Activated B cell treated with CpG ODN at 0.5 μM for 24 hours (primary cell): ENCODE measurements at places on chromosomes 3 and 15.

DNA sequence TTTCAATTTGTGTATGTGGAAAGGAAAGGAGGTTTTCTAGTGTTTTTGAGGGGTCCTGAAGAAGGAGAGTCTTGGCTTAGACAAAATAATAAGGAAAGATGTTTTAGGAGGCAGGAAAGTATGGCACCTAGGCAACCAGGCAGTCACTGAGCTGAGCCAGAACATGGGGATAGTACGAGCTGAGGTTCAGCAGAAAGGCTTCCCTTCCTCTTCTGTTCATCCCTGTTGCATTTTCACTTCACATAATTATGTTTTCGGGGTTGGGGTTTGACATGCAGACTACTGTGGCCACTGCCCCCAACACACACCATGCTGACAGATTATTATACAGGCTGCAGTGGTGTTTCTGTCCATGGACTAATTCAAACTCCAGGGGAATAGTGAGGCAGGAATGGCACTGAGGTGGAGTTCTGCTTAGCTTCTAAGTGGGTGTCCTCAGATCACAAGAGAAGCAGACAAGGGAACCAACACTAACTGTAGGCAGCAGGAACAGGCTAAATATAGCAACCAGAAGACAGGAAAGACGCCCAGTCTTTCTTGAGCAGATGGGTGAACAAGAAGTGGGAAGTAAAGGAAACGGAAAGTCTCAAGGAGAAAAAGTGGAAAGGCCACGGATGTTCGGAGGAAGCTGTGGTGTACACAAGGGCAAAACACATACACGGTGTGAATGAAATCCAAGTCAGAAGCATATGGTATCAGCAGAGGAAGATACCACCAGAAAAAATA, 305.8 kb downstream of the PLCL2 start:
- DNase-seq, result no peak

GRCh38 chr3:174216019-174216418, 643.1 kb upstream of the NAALADL2 start:
- no peak for DNase-seq

DNA sequence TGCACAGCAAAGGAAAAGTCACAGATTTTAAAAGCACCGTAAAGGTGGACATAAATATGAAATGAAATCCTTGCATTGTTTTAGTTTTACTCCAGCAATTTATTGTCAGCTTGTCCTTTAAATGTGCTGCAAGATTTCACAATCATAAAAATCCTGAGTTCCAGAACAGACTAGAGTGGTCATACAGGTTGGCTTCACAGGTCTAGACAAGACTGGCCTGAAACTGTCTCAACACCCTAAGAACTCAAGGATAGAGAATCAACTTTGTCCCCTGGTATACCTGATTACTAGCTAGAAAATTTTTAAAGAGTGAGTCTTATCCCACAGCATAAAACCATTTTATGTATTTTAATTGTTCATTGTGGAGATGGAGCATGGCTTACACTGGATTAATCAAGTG, 521.7 kb upstream of the MCTP2 start:
- no peak for DNase-seq

GRCh38 chr3:174303907-174304560, 555.1 kb upstream of the NAALADL2 start:
- DNase-seq, result no peak

DNA sequence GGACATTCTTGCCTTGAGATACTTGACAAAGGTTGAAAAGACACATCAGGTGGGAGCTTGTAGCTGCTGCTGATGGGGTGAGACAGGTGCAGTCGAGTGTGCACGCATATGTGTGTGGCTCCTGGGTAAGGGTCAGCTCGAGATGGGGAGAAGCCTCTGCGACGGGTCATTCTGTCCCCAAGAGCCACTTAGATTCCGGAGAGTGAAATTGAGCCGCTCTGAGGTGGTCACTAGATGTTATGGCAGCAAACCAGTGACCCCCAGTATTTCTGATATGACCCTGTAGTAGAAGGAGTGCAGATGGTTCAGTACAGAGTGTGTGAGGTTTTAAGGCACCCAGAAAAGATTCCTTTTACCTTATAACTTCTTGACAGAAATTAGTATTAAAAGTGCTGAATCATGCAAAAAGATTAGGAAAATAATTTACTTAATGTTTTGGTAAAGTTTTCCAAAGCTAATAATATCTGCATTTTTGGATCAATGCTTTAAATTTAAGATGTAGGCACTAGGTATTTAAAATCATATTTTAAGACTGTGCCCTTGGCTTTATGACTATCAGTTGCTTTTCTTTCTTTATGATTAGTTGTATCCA, 241.9 kb upstream of the TOPAZ1 start:
- DNase-seq, result no peak

DNA sequence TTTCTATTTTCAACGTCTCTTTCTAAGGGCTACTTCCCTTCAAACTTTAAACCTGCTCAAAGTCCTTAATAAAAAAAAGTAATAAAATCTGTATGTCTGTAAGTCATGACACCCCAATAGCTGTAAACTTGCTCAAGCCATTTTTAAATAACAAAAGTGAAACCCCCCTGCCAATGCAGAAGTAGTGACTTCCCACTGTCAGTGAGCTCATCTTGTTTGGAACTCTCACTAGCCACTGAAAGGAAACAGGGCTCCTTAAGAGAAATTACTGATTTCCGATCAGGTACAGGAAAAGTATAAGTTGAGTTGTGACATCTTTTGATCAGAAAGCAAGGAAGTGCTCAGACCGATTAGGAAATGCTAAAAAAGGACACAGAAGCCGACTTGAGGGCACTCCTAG, 27.6 kb upstream of the GPR171 start:
- DNase-seq, result no peak

DNA sequence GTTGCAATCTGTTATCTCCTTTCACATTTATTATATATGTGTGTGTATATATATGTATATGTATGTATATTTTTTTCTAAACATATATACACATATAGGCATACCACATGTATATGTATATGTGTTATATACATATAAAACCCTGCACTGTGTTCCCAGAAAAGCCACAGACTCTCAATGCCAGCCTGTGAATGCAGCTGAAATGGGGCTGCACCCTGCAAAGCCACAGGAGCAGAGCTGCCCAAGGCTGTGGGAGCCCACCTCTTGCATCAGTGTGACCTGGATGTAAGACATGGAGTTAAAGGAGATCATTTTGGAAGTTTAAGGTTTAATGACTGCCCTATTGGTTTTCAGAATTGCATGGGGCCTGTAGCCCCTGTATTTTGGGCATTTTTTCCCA, 762.3 kb upstream of the ARPP21 start:
- no peak for DNase-seq

GRCh38 chr3:23114432-23114831, 88.7 kb upstream of the UBE2E2 start:
- DNase-seq, result no peak

GRCh38 chr15:51030649-51031316, 63.9 kb downstream of the TNFAIP8L3 start:
- DNase-seq, result no peak
